ENCODE measurements at places on chromosomes 5 and 9.

GRCh38 chr5:135829681-135830383 is 4.6 kb upstream of the SLC25A48 start:
- no peak for DNase-seq

GRCh38 chr5:125181159-125181558 is 434.7 kb upstream of the ZNF608 start:
- no peak for DNase-seq

DNA sequence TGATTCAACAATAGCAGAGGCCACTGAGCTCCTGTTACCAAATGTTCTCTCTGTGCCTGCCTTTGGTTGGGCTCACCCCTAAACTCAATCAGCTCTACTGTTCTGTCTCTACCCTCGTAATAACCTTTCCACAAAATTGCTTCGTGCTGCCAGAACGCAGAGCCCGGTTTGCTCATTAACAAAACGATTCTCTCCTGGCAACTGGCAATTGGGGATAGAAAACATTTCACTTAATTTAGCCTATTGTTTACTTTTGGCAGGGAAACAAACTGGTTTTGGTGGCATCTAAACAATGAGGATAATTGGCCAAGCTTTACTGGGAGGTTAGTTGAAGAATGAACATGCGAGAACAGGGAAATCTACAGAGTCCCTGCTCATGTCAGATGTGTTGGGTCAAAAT is 56.6 kb downstream of the SLC28A3 start:
- DNase-seq: no peak

- DNase-seq: no peak
Measured at GRCh38 chr9:79812507-79813257, 240.9 kb downstream of the TLE4 start.

DNA sequence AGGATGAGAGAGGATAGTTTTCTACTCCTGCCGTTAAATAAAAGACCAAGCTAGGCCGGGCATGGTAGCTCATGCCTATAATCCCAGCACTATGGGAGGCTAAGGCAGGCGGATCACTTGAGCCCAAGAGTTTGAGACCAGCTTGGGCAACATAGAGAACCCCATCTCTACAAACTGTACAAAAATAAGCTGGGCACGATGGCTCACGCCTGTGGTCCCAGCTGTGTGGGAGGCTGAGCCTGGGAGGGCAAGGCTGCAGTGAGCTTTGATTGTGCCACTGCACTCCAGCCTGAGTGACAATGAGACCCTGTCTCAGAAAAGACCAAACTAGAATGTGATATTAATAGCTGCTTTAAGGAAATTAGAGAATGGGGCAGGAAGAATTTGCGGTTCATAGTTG is 158.4 kb downstream of the NIPBL start:
- DNase-seq: no peak

DNA sequence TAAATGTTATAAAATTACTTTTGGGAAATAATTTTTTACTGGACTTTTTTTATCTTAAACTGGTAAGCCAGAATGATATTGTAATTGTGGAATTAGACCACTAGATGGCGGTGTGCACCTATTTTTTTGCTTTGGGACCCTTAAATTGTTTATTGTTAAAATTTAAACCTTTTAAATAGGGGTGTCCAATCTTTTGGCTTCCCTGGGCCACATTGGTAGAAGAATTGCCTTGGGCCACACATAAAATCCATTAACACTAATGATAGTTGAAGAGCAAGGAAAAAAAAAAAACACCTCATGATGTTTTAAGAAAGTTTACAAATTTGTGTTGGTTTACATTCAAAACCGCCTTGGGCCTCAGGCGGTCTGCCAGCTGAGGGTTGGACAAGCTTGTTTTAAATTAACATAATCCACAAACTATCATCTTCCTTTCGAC is 28.4 kb upstream of the GADD45G start:
- no peak for DNase-seq

DNA sequence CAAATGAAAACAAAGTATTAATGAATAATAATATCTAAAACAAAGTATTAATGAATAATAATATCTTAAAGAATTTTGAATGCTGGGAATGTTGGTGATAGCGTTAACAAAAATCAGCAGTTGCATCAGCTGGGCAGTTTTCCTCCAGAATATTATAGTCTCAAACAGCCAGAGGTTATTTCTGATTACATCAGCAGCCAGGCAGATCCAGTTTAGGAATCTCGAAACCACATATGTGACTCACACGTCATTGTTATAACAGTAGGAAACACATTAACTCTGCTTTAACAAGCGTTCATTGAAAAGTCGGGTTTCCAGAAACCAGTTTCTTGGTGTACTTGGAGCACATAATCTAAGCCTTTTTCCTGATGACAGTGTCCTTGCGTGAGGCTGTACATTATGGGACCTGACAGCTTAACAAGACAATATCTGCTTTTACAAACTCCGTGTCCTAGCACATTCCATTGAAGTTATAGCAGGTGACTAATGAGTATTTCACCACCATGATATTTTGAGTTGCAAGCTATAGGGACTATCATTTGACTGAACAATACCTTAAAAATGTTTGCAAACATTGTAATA is 559.5 kb upstream of the KLF4 start:
- DNase-seq: no peak

GRCh38 chr9:79685577-79685976 is 113.8 kb downstream of the TLE4 start:
- DNase-seq: no peak

DNA sequence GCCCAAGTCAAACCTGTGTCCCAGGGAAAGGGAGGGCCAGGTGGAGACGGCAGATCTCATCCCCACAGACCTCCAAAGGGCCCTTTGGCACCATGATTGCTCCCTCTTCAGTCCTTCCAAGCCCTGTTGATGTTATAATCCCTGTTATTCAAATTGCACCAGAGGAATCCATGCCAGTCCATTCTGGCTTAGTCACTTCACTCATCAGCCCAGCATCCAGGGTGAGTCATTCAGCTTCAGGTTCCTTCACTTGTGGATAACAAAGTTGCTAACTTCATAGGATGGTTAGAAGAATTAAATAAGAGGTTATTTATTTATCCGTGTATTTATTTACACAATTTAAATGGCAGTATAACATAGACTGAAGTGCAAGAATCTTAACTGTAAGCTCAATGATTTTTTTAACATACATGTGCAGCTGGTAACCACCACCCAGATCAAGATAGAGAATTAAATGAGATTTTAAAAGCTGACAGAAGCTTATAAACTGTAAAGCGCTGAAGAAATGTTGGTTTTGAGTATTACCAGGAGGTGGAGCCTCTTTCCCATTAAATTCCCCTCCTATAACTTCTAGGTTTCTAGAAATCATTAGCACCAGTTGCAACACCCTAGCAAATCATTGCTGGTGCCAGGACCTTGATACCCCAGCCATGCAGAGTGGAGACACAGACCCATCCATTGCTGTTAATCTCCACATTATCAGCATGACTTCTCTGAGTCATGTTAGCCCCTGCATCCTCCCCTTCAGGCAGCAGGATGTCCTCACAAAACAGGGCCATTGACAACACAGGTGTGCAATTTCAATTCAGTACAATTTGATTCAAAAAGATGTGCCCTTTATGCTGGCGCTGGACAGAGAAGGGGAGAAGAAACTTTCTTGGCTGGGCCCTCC is 77.4 kb downstream of the SEC61B start:
- DNase-seq: no peak

GRCh38 chr5:98401656-98402055 is 371.8 kb upstream of the RGMB start:
- DNase-seq: no peak

GRCh38 chr9:123187131-123187530 is 81.3 kb downstream of the STRBP start:
- DNase-seq: no peak

DNA sequence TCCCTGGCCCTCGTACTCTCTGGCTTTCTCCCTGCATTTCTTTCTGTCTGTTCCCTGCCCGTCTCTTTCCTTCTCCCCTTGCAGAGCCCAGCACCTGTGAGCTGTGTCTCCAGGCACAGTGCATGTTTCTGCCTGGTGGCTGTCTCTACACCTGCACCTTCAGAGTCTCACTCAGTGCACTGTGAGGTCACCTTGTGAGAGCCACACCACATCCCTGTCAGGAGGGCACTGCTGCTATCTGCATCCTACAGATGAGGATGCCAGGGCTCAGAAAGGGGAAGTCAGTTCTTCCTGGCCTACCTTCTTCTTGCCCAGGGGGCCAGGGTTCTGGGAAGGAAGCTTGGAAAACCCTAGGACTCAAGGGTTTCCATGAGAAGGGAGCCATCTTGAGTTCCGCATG is 69.7 kb upstream of the NEURL1B start:
- no peak for DNase-seq

GRCh38 chr9:121999556-121999955 is 93.6 kb downstream of the TTLL11 start:
- no peak for DNase-seq

DNA sequence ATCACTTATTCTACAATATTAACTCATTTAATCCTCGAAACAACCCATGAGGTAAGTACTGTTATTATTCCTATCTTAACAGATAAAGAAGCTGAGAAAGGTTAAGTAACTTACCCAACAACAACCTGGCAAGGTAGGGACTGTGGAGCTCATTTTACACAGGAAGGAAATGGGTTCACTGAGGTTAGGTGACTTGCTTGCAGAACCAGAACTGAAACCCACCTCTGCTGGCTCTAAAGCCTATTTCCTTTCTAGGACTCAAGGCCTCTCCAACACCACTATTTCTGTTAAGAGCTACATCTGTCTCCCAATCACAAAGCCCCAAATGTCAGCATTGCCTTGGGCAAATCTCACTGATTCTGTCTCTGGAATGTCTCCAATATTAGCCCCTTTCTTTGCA is 38.9 kb upstream of the IFNK start:
- DNase-seq: no peak

DNA sequence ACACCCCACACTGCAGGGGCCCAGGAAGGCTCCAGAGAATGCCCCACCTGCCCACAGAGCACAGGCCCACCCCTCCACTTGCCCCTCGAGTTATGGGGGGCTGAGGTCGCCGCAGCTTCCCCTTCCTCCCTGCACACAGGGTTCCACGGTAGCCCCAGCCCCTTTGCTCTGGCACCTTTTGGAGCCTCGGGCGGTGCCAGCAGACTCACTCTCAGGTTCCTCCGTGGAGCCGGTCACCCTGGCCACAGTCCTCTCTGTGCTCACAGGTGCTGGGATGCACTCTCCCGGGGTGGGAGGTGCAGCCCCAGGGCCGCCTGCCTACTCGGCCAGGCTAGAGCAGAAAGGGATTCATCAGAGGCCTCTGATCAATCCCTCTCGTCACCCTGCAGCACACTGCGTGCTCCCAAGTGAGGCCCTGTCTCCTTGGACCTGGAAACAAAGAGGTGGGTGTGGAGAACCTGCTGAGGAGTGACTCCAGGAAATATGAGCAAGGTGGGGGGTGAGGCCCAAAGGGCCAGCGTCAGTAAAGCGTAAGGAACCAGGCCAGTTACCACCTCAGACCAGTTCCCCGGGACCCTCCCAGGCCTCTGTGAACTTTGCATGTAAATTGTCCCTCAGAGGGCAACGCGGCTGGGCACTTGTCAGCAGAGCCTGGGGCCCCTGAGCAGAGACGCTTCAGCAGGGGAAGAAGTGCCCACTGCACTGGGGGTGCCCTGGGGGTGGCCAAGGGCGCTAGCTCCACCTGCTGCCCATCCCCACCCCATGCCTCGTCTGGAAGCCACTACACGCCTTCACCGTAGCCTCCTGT is 167.8 kb downstream of the OLFM1 start:
- no peak for DNase-seq

GRCh38 chr9:75896193-75896592 is 5.7 kb downstream of the PCSK5 start:
- no peak for DNase-seq

- no peak for DNase-seq
Measured at GRCh38 chr5:122195802-122196394, 66.6 kb downstream of the ZNF474 start.

DNA sequence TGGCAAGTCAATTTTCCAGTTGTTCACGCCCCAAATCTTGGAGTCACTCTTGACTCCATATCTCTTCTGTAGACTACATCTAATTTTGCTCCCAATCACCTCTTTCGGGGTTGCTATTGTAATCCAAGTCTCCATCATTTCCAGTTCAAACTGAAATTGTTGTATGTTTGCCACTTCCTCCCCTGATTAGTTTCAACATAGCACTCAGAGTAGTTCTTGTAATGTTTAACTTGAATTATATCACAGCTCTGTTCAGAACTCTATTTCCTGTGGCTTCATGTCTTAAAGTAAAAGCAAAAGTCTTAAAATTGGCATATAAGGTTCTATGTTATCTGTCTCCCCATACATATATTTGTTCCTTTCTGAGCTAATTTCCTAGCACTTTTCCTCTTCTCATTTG is 348.5 kb upstream of the RIOK2 start:
- DNase-seq: no peak

DNA sequence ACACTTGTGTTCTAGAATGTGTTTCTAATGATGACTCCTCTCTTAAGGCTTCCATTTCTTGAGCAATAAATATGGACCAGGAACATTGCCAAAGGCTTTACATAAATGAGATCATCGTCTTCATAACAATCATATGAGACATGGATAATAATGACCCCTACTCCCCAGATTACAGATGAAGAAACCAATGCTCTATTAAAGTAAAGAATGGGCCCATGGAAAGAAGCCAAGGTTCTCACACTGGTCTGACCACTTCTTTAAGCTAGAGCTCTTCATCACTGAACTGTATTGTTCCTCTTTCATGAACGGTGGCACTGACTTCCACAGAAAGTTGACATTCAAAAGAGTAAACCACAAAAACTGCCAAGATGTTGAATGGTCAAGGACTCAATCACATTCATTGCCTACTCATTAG is 65.3 kb downstream of the MARCHF3 start:
- DNase-seq: no peak

DNA sequence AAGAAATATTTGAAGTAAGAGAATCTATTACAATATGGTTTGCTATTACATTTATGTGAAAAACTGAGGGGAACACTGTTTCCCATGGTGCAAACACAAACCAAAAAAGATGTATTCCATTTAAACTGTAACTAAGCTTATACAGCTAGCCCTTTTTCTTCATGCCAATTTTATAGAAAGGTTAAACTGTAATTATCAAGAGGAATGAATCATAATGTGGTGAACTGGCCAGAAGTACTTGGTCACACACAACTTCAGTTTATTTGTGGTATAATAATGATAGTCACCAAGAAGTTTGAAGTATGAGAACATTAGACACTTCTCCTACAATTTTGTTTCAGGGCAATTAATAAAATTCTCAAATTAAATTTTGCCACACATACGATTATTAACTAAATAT is 177.9 kb downstream of the XRCC4 start:
- DNase-seq: no peak

DNA sequence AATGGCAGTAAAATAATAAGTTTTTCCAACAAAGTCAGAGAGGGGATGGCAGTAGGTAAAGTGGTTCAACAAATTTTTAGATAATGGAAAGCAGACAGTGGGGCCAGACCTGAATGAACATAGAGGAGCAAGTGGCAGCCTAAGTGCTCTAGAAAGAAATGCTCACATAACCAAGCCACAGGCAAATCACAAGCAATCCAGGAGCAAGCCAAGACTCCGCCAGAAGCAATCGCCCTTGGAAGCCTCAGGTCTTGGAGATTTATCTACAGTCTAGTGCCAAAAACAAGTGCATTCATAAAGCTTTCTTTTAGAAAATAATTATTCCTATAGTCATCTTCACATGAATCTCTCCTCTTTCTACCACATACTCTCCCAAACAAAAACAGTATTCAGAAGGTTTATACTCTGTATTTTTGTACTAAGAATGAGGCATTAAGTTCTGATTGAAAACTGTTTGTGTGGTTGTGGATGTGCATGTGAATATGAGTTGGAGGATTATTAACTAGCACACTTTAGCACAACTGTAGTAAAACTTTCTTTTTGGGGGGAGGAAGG is 375.5 kb downstream of the CDH9 start:
- DNase-seq: no peak
